ENCODE measurements at places on chromosomes 12 and 14.

GRCh38 chr14:62018606-62019005, 256.4 kb downstream of the SNAPC1 start:
- DNase-seq, result no peak

DNA sequence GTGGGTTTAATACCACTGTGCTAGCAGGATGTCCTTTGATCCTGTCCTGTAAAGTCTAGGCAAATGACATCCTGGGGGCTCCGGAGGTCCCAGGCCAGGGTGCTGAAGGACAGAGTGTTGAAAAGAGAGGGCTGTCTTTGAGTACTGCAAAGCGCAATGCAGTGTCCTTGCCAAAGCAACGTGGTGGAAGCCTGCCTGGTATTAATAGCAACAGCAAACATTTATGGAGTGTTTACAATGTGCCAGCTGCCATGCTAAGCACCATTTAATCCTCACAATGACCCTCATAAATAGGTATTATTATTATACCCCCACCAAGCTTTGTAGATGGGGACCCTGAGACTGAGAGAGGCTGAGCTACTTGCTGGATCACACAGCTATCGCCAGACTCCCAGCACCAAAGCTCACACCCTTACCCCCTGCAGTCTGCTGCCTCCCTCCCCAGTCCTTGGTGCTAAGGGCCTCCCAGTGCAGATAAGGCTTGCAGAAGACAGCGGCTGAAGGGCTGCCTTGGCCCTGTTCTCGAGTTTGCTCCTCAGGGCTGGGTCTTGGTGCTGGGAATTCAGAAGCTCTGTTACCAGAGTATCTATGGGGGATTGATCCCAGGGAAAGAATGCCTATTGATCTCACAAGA, 427.7 kb downstream of the FUT8 start:
- no peak for DNase-seq

DNA sequence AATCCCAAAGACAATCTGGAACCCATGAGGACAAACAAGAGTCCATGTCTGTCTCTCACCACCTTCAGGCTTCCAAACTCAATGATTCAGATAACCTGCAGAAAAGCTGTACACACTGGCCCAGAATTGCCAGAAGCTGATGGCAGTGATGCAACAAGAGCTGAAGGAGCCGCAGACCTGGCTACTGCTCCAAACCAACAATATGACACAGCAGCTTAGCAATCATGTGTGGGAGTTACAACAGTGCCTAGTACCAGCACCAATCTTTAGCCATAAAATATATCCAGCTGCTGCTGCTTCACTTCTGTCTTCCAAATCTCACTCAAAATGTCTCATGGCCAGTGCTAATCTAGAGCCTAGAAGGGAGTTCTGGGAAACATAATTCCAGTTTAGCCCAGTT, 22.0 kb downstream of the RPS6KA5 start:
- no peak for DNase-seq

- no peak for DNase-seq
These were observed 714.6 kb downstream of the GALC start for GRCh38 chr14:87278415-87278814.

- DNase-seq, result no peak
These were observed 24.6 kb downstream of the TMEM19 start for GRCh38 chr12:71710276-71711125.

Data from cortex of kidney (tissue), 1 donor.